Renal pelvis (tissue), 12 donors: ENCODE measurements at places on chromosomes 4 and X.

DNA sequence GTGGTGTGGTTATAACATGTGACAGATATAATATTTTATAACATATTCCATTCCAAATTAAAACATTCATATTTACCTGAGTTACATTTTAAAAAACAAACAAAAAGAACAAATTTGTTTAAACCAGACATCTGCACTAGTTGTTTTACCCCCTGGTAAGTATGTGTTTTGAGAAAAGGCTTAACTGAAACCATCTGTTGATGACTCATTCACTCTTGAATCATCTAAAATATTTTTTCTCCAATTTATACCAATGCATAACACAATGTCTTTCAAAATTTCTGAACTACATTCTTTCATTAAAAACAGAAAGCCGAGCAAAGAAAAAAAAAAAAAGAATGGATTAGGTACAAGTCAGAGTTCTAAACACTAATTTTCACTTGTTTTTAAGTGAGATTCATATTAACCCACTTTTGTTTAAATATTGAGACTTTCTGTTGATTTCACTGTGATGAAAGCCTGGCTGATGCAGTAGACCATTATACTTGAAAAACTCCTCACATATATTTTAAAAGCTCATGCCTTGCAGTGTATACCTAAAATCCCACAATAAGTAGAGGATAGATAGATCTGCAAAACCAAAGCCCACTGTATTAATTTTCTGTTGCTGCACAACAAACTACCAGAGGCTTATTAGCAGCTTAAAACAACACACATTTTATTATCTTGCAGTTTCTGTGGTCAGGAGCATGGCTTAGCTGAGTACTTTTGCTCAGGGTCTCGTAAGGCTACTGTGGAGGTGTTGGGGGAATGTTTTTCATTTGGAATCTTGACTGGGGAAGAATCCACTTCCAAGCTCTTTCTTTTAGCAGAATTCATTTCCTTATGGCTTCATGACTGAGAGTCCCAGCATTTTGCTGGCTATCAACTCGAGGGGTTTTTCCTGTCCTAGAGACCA is 221.5 kb downstream of the PCDH18 start:
- DNase-seq, result no peak

DNA sequence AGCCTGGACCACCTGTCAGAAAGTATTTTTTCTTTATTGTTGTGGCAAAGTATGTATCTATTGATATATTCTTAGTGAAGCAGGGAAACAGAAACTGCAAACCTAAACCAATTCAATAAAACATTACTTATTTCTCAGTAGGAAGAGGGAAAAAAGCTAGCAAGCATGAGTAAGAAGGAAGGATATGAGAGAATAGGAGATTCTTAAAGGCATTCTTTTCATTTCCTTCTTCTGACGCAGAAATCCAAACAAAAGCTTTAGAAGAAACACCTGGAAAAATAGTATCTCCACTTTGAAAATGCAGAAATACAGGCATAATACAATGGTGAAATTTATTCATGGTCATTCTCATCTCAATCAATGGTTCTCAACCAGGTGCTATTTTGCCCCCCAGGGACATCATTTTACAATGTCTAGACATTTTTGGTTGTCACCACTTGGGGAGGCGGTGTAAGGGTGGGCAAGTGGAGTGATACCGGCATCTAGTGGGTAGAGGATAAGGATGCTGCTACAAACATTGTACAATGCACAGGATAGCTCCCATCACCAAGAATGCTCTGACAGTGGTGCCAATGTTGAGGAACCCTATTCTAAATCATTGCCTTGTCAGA is 21.7 kb upstream of the ATXN3L start:
- DNase-seq, result no peak

GRCh38 chrX:153862369-153863250 is 23.4 kb downstream of the L1CAM start:
- DNase-seq, result no peak

GRCh38 chrX:42093756-42094155 is 170.4 kb upstream of the CASK start:
- no peak for DNase-seq

- DNase-seq, result no peak
Measured at GRCh38 chr4:184437565-184438265, 36.6 kb downstream of the IRF2 start.

GRCh38 chr4:16833722-16834121 is 64.7 kb downstream of the LDB2 start:
- no peak for DNase-seq

GRCh38 chr4:4659871-4660651 is 118.2 kb upstream of the STX18 start:
- DNase-seq, result no peak

DNA sequence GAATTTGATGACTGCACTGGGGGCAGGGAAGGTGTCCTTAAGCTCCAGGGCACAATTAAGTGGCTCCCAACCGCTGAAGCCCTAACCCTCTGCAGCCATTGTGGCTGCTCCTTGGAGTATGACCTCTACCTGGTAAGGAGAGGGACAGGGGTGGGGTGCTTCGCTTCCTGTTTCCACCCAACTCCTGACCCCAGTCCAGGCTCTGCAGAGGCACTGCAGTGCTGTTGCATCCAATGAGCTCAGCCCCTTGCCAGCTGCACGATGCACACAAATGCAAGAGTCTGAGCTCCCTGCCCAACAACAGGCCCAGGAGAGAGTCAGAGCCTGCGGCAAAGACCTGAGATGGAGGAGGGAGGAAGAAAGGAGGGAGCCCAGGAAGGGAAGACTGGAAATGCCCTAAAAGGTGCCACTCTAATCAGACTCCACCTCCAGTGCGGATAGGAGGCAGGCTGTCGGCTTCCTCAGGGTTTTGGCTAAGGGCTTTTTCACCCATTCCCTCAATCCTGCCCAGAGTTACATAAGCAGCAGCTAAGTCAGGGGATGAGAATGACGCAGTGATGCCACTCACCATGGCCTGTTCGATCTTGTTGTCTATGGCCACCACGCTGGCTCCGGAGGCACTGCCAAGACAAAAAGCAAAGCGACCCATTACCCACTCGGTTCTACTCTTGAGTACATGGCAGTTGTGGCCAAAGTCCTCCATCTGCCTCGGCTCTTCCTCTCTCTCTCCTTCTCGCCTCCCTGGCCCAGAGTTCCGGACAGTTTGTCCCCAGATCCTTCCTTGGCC is 60.1 kb downstream of the TSC22D3 start:
- DNase-seq, result no peak

DNA sequence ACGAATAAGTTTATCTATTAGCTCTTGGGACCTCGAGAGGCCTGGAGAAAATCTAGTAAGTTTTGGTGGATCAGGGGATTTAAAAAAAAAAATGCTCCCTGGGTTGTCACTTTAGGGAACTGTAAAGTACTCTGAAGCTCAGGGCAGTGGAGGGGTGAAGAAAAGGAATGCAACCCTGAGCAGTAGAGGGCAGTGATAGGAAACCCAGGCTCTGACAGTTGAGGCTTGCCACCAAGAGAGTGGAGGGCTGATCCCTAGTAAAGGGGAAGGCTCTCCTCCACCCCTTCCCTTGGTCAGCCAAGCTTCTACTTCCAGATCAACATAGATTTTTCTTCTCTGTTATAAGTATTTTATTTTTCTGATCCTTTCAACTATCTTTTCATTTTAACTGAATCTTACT is 73.1 kb downstream of the FBXO8 start:
- no peak for DNase-seq

DNA sequence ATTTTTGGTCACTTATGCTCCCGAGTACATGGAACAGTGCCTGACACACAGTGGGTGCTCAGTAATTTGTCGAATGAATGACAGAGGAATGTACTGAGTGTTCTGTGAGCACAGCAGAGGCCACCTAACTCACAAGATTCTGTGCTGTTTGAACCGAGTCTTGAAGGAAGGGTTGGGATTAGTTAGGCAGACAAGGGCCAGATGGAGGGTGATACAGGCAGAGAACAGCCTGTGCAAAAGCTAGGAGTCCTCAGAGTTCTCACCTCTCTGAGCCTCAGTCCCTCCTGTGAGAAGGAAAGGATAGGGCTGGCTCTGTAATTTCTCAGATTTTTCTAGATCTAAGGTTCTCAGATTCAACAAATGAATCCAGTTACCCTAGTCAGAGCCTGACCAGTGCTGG is 108.8 kb downstream of the NHSL2 start:
- DNase-seq, result no peak

- no peak for DNase-seq
Measured at GRCh38 chr4:183816882-183817509, 88.1 kb upstream of the STOX2 start.

DNA sequence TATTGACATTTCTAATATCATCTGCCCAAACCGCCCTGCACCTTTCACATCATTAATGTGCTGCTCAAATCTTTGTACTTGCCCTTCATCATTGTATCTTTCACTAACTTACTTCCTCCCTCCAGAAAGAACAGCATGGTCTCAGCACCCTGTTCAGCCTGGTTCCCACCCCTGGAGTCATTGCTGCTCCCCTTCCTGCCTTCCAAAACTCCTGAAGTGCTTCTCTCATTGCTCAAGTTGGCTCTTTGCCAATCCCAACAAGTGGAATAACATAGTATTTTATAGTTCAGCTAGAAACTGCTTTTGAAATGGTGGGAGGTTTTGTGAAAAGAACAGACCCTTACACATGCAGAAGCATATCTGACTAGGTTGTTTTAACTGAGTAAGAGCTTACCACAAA is 14.0 kb upstream of the TTC29 start:
- DNase-seq, result no peak

DNA sequence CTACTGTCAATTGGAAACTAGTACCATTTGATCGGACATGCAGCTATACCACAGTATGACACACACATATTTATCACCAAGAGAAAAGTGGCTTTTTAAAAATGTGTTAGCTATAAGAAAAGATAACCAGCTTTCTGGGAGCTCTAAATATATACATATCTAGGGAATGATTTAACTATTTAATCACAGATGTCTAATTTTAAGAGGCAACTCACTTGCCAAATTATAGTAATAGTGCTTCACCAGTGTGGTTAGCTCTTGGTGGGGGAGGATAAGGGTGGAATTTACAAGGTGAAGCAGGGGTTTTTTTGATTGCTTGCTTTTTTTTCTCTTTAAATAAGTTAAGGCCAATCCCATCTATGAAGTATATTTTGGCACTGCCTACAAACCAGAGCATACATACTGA is 547.7 kb upstream of the DIPK2B start:
- DNase-seq, result no peak
